ENCODE measurements at places on chromosomes 5 and 9. TPM values are rescaled to one million over a fixed set of nuclear protein-coding genes. Genes with fewer than 3 reads are reported as not detected.

The HTR4 gene
- total RNA-seq: not detected

The ST6GALNAC4 gene
- 26.6 TPM for total RNA-seq

The PCDHA13 gene
- total RNA-seq: under 0.01 TPM

The SLC4A9 gene
- not detected for total RNA-seq

The MAP1B gene
- total RNA-seq: 41.4 TPM

The MZB1 gene
- 0.22 TPM for total RNA-seq

The PRXL2C gene
- total RNA-seq: 23.5 TPM

The FRRS1L gene
- not detected for total RNA-seq

The PCDHGC4 gene
- total RNA-seq: 0.79 TPM

The CENPK gene
- 10.5 TPM for total RNA-seq

The ENTR1 gene
- 14.2 TPM for total RNA-seq

The C7 gene
- under 0.01 TPM for total RNA-seq

The TRIM23 gene
- total RNA-seq: 28.8 TPM

The C9orf78 gene
- total RNA-seq: 36.5 TPM

The TMEM171 gene
- total RNA-seq: 0.40 TPM

The DCTN4 gene
- total RNA-seq: 23.6 TPM

The IGFBPL1 gene
- total RNA-seq: under 0.01 TPM

The QRFP gene
- total RNA-seq: not detected

The CRHBP gene
- not detected for total RNA-seq

The SLC22A4 gene
- total RNA-seq: 2.4 TPM

The GGTA1 gene
- 5.4 TPM for total RNA-seq

The MUSK gene
- total RNA-seq: not detected

The PTGS1 gene
- 1.4 TPM for total RNA-seq

The C9orf153 gene
- total RNA-seq: under 0.01 TPM

The GRM6 gene
- not detected for total RNA-seq

The KCNV2 gene
- not detected for total RNA-seq

The PCSK1 gene
- under 0.01 TPM for total RNA-seq

The BARX1 gene
- total RNA-seq: not detected

The LCN2 gene
- not detected for total RNA-seq

The AK8 gene
- not detected for total RNA-seq

The IFNA16 gene
- not detected for total RNA-seq

The CCNI2 gene
- not detected for total RNA-seq

The GFRA3 gene
- total RNA-seq: not detected

The FOXD4L6 gene
- under 0.01 TPM for total RNA-seq

The ALDH1A1 gene
- 1,079 TPM for total RNA-seq

The SLC6A7 gene
- total RNA-seq: not detected

The GPR151 gene
- not detected for total RNA-seq

The MAMDC2 gene
- total RNA-seq: 2.6 TPM

The SLC9A3 gene
- 0.79 TPM for total RNA-seq

The GNA14 gene
- total RNA-seq: 12.6 TPM

The CAMK2A gene
- total RNA-seq: not detected

The TMEM174 gene
- total RNA-seq: not detected

The MTAP gene
- 11.1 TPM for total RNA-seq

The OR1Q1 gene
- total RNA-seq: not detected

The NUTM2F gene
- total RNA-seq: not detected

The PCDHB2 gene
- total RNA-seq: 1.3 TPM

The PCSK5 gene
- total RNA-seq: 0.79 TPM

The PCDHGA12 gene
- 2.8 TPM for total RNA-seq

The CBY3 gene
- not detected for total RNA-seq
